CD4-positive, alpha-beta T cell treated with Interleukin-10 for 1 hour (primary cell): ENCODE measurements at places on chromosomes 5 and 9.

DNA sequence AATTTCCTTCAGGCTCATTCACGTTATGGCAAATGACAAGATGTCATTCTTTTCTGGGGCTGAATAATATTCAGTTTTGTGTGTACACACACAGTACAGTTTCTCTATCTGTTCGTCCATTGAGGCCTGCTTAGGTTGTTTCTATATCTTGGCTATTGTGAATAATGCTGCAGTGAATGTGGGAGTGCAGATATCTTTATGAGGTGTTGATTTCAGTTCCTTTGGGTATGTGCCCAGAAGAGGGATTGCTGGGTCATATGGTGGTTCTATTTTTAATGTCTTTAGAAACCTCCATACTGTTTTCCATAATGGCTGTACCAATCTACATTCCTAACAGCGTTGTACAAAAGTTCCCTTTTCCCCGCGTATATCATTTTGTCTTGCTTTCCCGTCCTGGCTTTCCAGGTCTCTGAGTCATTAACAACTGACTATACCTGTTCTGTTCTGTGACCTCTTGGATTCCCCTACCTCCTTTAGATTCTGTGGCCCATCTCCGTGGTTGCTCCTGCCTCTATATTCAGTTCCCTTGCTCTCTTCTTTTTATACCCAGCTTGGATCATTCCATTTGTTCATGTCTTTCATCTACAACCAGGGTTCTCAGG is 6.8 kb downstream of the SNX30 start:
- no peak for DNase-seq

GRCh38 chr5:10167806-10168205 is 81.9 kb downstream of the ATPSCKMT start:
- no peak for DNase-seq

- no peak for DNase-seq
These were observed 80.6 kb downstream of the HINT1 start for GRCh38 chr5:131084436-131084835.

DNA sequence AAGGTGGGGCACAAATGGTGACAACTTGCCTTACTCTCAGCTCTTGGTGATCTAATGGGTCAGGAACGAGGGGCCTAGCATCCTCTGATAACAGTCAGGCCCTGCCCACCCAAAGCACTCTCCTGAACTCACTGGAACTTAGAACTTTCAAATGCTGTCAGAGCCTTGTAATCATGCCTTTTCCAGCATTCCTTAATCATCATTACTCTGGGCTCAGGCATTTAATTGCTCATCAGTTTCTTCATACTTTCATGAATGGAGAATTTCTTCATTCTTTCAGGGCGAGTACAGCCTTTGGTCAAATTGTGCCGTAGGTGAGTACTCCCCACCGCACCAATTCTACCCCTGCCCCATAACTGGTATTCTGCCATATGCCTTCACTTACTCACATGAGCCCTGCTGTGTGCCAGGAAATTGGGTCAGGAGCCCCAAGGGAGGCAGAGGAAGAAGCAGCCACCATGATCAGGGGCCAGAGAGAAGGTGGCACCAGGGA is 30.2 kb upstream of the DUSP1 start:
- DNase-seq = no peak

- no peak for DNase-seq
These were observed 20.8 kb downstream of the VAV2 start for GRCh38 chr9:133971121-133971951.

- DNase-seq = no peak
These were observed 212.4 kb upstream of the MEF2C start for GRCh38 chr5:89095341-89095740.

- no peak for DNase-seq
These were observed 67.8 kb downstream of the EFNA5 start for GRCh38 chr5:107602896-107603295.

DNA sequence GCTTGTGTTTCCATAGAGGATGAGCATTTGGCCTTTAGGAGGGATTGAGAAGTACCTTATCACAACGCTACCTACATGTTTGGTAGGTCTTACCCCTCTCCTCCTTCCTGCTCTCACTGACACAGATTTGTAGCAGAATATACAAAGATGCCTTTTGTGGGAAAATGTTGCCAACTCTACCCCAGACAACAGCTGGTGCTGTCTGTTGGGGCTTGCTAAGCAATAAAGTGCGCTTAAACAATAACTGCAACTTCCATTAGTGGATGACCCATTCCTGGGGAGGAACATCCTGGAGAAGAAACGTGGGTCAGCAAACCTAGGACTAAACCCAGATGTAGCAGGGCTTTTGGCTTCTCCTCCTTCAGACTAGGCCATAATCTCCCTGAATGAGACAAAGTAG is 174.3 kb downstream of the EFNA5 start:
- DNase-seq = no peak

DNA sequence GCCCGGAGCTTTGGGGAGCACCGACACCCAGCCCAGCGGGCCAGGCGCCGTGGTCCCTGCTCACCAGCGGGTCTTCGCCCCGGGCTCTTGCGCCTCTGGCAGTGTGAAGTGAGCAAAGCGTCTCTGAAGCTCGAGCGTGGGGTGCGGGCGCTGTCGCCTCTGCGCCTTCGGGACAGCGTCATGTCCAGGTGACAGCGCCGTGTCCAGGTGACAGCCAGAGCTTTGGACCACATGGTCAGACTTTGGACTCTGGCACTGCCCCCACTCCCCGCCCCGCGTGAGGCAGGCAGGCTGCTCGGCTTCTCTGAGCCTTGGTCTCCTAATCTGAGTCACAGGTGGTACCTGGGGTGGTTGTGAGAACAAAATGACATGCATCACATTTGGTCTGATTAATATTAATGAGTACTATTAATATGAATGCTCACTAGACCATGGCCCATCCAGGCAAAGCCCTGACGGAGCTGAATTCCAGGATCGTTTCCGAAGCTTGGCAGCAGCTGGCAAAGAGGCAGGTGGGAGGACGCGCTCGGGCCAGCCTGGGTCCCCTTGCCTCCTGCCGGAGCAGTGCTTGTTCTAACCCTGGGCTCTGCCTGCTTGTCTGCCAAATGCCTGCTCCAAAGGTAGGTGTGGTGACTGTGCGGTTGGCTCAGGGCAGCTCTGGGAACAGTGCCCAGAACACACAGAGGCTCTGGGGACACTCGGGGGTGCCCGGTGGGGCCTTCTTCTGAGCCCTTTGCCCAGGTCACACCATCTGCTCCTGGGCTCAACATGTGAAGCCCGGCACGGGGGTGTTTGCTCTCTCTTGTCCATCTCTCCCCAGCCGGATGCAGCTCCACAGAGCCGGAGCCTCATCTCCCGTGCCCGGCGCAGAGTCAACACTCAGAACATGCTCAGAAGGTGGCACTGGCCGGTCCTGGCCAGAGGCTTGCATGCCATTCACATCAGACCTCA is 157.1 kb downstream of the OLFM1 start:
- no peak for DNase-seq

DNA sequence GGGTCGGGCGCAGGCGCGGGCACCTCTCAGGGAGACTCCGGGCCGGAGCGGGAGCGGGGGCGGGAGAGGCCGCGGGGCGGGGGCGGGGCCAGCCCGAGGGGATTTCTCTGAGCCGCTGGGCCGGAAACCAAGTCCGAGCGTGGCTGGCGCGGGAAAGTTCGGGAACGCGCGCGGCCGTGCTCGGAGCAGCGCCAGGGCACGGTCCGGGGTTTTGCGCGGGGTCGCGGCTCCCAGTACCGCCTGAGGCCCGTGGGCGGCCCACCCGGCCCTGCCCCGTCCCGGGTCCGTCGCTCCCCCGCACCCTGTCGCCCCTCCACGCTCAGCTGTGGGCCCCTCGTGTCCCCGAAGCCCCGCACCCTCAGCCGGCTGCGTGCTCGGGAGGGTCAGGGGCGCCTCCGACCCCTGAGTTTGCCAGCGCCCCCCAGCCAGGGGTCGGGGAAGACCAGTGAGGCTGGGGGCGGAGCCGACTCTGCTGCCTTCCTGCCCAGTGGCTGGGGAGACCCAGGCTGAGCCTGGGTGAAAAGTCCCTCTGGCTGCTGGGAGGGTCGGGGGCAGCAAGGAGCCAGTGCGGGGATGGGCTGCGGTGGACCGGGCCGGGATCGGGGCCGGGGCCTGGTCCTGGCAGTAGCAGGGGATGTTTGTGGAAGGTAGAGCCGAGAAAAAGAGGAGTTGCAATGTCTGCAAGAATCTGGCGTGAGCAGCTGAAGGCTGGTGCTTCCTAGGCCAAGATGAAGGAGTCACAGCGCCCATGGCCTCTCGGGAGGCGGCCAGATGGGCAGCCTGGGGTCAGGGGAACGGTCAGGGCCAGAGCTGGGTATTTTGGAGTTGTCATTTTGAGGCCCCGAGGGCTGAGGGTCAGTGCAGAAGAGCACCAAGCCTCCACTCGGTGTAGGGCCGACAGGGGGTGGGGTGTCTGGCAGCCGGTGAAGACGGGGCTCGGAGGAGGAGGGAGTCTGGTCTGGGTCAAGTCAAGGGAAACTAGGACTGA is 588 bp downstream of the TRAF2 start:
- DNase-seq = peak; percentile 34

DNA sequence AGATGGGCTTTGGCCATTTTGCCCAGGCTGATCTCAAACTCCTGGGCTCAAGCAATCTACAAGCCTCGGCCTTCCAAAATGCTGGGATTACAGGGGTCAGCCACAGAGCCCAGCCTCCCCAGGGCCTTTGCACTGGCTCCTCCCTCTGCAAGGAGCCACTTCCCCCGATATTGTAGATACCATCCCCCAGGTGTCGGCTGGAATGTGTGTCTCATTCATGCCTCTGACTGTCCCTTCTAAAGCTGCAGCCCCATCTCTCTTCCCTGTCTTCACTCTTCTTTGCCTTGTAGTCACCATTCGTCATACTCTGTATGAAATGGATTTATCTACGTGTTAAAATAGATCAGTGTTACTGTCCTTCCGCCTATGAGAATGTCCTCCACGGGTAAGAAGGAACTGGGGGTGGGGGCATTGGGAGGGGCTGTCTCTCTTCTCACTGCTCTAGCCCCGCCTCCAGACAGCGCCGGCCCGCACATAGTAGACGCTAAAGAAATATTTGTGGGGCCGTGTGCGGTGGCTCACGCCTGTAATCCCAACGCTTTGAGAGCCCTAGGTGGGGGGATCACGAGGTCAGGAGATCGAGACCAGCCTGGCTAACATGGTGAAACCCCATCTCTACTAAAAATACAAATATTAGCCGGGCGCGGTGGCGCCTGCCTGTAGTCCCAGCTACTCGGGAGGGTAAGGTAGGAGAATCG is 68.5 kb downstream of the LMX1B start:
- DNase-seq = no peak

- DNase-seq = no peak
These were observed 40.8 kb upstream of the CCDC152 start for GRCh38 chr5:42715785-42716184.

- no peak for DNase-seq
These were observed 61.3 kb upstream of the MTAP start for GRCh38 chr9:21741151-21741550.

DNA sequence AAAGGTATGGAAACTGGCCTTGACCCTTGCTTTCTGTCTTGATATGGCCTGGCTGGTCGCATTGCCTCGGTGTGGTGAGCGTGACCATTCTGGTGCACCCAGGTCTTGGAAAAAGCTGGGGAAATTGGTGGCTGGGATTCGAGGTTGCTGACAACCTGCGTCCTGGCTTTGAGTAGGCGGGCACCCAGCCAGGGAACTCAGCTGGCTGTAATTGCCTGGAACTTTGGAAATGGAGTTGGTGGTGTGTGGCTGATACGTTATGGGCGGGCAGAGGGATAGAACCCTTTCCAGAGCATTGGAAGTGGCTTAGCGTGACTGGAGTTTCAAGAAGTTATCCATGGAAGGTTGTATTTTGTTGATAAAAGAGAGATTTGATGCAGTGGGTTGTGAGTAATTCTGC is 35.2 kb downstream of the KCNMB1 start:
- DNase-seq = no peak

DNA sequence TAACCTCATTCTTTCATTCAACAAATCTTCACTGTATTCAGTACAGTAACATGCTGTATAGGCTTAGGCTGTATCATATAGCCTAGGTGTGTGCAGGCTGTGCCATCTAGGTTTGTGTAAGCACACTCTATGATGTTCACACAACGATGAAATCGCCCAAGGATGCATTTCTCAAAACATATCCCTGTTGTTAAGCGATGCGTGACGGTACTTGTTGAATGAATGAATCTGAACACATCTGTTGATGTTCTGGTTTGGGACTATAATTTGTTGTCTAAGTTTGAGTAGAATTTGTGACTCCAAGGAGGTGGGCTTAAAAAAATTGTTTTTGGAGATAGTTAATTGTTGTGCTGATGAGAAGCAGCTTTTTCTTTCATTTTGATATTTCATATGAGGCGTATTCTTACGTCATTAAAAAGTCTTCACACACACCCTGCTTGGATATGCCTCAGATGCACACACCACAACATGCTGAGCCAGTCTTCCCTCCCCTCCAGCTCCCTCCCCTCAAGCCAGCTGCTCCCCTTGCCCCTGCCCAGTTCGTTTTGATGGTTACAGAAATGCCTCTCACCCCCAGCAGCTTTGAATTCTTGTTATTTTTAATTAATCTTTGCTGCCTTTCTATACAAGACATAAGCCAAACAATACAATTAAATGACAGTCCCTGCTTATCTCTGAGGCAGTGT is 5.5 kb upstream of the PSAT1 start:
- no peak for DNase-seq

GRCh38 chr9:129320575-129321285 is 142.7 kb upstream of the IER5L start:
- DNase-seq = peak; percentile 78

DNA sequence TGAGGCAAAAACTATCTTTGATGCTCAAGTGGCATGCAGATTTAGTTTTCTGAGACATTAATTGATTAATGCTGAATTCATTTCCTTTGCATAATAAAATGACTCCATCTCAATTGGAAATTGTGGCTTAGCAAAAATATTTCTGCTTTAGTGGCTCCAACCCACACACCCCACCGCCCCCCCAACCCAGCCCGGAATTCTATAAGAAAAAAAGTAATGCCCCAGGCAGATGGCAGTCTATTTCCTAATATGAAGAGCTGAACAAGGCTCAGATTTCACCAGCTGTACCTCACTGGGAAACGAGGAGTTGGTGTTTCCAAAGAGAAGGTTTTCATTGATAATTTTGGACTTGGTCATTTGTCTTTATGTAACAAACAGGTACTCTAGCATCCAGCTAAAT is 182.1 kb downstream of the FBN2 start:
- DNase-seq = no peak

- DNase-seq = no peak
These were observed 308.9 kb downstream of the DTWD2 start for GRCh38 chr5:118679264-118679940.

DNA sequence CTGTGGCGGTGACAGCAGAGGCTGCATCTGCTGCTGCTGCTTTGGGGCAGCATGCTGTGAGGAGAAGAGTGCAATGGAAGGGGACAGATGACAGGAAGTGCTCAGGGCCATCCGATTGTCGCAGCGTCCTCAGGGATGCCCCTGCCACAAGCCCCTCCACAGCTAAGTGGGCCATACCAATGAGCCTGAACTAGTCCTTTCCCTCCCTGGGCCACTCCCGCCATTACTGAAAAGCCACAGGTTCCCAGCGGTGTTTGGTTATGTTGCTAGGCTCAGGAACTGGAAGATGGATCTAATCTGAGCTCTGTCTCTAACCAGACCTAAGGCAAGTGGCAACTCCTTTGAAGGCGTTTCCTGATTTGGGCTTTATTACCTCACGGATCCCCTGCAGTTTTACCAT is 109.2 kb downstream of the GAPVD1 start:
- DNase-seq = no peak
